Activated T-helper 1 cell treated with anti-CD3 and anti-CD28 coated beads, Interleukin-2, amount 50 U/mL, for 16 hours (primary cell): ENCODE measurements at places on chromosomes 12 and 14.

- DNase-seq = no peak
Measured at GRCh38 chr12:19245666-19246065, 116.1 kb downstream of the PLEKHA5 start.

DNA sequence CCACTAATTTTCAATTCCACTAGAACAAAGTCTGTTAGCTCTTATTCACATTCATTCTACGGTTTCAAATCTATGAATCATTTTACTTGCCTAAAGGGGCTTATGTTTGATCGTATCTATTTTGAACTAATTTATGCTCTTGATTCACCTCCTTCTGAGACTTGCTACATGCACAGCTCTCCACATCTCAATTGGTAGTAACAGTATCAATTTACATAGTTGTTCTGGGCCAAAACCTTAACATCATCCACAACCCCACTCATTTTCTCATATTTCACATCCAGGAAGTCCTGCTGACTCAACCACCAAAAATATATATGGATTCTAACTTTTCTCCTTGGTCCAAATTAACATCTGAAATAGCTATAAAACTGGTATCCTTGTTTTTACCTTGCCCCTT, 208.6 kb downstream of the RASSF9 start:
- no peak for DNase-seq

DNA sequence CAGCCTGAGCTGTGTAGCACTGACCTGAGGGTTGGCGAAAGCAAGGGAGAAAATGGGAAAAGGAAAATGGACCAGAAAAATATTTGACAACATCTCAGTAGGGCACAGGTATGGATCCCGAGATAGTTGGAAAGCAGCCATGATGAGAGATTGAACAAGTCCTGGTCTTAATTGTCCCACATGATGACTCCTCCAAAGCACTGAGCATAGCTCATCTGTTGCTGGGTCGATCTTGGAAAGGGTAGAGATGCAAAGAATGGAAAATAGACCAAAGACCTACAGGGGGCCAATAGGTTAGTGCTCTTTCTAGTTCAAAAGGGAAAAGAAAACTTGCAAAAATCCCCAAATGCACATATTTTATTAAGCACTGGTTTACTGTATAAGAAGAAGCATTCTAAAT, 251.9 kb downstream of the SEC23A start:
- no peak for DNase-seq

DNA sequence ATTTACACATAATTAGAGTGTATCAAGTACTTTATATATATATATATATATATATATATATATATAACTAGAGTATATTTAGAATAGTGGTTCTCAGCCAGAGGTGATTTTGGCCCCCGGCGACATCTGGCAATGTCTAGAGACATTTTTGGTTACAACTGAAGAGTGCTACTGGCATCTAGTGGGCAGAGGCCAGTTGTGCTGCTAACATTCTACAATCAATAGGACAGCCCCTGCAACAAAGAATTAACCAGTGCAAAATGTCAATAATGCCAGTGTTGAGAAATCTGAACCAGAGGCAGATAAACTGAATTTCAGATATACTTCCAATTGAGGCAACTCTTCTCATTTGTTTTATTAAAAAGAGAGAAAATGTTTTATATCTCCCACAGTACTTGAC, 8.9 kb downstream of the GTF2A1 start:
- DNase-seq = no peak

DNA sequence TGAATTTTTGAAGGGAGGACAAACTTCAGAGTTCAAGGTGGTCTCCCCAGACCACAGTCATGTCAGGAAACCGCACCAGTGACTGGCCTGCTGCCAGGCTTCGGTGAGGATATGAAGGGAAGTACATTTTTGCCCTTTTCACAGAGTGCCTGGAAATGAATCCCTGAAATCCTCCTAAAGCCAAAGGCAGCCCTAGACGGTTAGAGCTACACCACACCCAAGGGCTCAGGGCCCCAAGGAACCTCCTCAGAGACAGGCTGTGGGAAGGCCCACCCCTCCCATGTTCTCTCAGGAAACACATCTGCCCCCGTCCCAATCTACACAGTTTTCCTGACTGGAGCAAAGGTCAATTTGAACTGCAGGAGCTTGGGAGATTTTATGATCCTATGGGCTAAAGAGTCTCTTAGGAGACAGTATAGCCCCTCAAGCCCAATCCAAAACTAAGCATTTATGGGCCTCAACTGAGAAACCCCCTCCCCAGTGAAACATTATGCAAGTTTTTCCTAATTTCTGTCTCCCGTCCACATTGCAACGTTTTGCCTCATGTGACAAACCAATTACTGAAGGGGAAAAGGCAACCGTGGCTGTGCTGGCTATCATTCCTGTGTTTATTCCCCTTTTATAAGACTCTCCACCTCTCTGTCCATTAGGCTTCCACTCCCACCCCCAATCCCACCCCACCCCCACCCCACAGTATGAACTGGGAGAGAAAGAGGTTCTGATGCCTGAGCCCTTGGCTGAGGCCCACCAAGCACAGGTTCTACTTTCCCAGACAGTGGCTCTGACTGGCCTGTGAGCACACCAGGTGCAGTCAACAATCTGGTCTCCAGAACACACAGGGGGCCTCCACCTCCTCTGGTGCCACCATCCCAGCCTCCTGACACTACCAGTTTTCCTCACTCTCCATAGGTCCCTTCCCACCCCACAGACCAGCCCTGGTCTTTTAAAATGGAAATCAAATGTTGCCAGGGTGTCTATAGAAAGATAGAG, 9.6 kb upstream of the RNASE1 start:
- no peak for DNase-seq

GRCh38 chr12:95972832-95973456, 23.2 kb downstream of the HAL start:
- DNase-seq = no peak

DNA sequence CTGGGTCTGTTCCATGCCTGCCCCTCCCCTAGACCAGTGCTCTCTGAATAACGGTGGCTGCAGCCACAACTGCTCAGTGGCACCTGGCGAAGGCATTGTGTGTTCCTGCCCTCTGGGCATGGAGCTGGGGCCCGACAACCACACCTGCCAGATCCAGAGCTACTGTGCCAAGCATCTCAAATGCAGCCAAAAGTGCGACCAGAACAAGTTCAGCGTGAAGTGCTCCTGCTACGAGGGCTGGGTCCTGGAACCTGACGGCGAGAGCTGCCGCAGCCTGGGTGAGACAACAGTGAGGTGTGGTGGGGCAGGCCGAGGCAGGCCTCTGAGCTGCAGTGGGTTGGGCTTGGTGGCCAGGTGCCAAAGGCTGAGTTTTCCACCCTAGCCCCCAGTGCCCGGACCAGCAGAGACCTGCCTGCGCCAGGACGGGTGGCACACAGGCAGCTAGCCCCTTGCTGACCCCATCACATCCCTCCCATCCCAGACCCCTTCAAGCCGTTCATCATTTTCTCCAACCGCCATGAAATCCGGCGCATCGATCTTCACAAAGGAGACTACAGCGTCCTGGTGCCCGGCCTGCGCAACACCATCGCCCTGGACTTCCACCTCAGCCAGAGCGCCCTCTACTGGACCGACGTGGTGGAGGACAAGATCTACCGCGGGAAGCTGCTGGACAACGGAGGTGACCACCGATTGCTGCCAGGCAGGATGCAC, 28.2 kb upstream of the LRP1-AS start:
- peak; percentile 21 for DNase-seq

DNA sequence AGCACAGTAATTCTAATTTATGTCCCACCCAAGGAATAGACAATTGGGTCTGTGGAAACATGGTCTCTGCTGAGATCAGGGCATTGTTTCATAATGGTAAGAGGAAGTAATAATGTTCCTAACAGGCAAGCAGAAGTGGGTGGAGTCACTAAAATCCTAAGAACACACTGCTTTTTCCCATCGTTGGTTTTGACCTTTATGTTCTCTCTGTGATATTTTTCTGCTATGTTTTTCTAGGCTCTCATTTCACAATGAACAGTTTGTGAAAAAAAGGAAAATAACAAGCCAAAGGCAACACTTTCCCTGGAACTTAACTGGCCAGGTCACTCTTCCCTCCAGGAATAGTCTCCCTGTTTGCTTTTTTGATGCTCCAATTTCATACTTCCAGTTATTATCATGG, 80.6 kb upstream of the OVCH1 start:
- DNase-seq = no peak

GRCh38 chr14:52078095-52078531, 9.3 kb upstream of the NID2 start:
- DNase-seq = no peak

DNA sequence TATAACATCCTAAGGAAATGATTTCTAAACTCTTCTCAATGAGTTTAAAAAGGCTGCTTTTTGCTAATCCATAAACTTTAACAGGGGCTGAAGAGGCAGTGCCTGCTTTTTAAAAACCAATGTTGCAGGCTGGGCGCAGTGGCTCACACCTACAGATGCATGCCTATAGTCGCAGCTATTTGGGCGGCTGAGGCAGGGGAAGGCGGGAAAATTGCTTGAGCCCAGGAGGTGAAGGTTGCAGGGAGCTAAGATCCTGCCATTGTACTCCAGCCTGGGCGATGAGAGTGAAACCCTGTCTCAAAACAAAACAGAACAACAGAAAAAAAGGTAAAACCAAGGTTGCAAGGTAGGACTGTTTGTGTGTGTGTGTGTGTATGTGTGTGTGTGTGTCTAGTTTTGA, 531.2 kb downstream of the DIO2 start:
- no peak for DNase-seq

GRCh38 chr14:69700575-69700974, 66.4 kb upstream of the SRSF5 start:
- DNase-seq = no peak

DNA sequence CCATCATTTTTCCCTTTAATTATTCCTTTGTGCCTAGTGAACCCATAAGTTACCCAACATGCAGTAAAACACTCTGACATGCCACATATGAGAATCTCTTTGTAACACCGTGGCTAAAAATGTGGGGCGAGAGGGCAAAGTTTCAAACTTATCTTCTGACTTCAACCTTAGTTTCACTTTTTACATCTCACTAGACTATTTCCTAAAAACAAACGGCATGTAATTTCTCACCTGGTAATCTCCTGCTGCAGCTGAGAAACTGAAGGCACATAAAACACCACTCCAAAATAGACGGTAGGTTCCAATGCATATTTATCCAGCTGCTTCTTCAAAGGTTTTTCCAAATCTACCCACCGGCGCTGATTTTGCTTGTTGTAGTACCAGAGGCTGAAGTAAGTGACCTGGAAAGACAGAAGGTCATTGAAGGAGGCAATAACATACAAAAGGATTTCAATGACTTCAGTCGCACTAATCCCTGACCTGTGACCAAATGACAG, 37.9 kb downstream of the PTPN21 start:
- no peak for DNase-seq

- DNase-seq = no peak
Measured at GRCh38 chr12:16300122-16300521, 22.6 kb upstream of the SLC15A5 start.

GRCh38 chr12:93121729-93122488, 192.8 kb upstream of the EEA1 start:
- DNase-seq = no peak

GRCh38 chr14:95442633-95443021, 73.8 kb downstream of the SYNE3 start:
- peak; percentile 60 for DNase-seq

DNA sequence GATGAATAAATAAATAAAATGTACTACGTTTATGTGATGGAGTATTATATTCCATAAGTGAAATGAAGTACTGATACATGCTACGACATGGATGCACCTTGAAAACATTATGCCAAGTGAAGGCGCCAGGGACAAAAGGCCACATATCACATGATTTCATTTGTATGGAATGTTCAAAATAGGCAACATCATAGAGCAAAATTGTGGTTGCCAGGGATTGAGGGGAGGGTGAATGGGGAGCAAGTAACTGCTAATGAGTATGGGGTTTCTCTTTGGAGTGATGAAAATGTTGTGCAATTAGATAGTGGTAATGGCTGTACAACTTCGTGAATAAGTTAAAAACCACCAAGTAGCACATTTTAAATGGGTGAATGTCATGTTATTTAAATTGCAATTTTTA, 132.8 kb downstream of the SLC38A4 start:
- no peak for DNase-seq

DNA sequence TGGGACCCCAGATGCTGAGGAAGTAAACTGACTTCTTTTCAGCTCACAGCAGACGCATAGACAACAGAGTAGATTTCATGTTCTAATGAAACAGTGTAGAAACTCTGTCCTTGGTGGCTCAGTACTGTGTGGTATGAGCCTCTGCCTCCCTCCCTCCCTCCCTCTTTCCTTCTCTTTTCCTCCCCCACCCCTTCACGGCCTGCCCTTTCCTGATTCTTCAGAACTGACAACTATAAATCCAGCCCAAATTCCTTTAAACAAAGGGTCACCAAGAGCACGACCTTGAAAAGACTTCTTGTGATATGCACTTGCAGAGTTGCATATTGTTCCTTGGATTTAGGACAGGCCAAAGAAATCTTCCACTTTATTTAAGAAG, 164.0 kb downstream of the ETV6 start:
- DNase-seq = no peak

GRCh38 chr12:58313091-58313855, 371.9 kb downstream of the ATP23 start:
- no peak for DNase-seq

GRCh38 chr12:124719231-124719630, 144.4 kb downstream of the SCARB1 start:
- DNase-seq = no peak

GRCh38 chr12:55675666-55676065, 32.0 kb downstream of the ITGA7 start:
- no peak for DNase-seq

GRCh38 chr14:73741876-73742519, 27.8 kb upstream of the PNMA1 start:
- no peak for DNase-seq

- no peak for DNase-seq
Measured at GRCh38 chr12:118921761-118922160, 59.6 kb upstream of the SRRM4 start.

DNA sequence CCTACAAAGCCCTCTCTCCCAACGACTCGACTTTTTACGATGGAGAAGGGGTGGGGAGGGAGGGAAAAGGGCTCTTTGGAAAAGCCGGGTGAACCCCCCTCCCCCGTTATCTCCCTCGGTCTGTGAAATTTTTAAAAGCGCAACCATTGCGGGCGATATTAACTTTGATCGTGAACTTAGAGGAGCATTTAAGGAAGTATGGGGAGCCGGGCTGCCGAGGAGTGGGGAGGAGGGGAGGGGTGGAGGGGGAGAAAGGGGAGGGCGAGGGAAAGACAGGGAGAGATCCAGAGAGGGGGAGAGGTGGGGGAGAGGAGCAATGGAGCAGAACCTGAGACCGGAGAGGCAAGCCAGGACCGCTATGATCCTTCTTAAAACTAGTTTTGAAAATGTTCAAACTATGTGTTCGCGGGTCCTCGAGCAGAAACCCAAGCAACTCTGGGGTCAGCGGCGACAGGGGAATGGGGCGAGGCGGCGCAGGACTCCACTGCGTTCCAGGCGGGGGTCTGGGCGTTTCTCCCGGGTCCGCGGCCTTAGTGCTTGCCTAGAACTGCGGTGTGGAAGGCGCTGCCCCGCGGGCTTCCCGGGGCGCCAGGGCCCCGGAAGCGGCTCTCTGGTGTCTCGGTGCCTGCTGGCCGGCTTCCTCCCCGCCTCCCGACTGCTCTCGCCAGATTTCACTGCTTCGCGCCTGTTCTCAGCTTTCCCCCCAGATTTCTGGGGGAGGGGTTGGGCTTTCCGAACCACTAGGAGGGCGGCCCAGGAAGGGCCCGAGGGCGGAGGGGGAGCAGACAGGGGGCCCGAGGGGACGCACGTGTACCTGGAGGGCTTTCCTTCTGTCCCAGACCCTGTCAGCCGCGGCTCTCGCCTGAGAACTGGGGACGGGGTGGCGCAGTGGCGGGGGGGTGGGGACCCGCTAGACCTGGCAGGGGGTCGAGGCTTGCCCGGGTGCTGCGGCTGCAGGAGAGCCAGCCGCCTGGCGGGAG, at the start of gene HOTAIR:
Gene HOTAIR, minus strand, starts transcription at position 871 of the 980 bp plus-strand sequence.
- no peak for DNase-seq

- no peak for DNase-seq
Measured at GRCh38 chr12:29516431-29516875, 19.0 kb upstream of the OVCH1 start.
